HEK293T (cell line): ENCODE measurements at places on chromosomes 2 and 18.

DNA sequence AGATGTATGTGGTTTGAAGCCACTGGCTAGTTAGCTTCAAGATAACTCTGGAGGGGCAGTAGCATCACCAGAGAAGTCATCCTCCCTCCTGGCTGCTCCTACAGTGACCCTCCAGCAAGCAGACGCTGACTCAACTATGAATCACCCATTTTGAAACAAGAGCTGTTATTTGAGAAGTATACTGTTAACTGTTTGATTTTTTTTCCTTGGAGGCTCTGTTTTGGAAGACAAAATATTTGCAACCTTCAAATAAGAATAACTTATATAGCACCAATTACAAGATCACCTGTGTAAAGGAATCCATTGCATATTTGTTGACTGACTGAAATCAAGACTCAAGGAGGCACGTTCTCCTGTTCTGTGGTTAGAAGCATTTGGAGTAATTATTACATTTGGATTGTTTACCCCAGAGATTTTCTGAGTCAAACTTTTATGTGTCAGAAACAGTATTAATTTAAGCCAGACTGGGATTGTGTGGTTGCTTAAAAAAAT, 313.8 kb downstream of the MTX2 start:
- peak; percentile 35 for DNase-seq

GRCh38 chr2:35946478-35946877, 409.1 kb upstream of the CRIM1 start:
- no peak for DNase-seq

DNA sequence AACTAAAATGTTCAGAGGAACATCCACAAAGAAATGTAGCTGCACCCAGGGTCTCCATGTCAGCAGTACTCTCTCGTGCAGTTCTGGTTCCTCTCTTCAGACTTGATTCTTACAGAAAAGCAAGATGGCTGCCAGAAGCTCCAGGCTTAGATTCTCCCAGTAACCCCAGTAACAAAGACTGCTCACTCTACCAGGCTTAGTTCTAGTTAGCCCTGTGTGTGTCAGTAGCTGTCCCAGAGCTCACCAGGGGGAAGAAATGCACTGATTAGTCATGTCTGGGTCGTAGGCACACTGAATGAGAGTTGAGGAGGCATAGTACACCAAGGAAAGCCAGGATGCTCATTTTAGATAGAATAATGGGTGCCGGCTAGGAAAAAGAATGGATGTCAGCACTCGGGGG, 395.0 kb upstream of the NRP2 start:
- no peak for DNase-seq

- DNase-seq, result no peak
Measured at GRCh38 chr2:1472350-1472749, 59.1 kb downstream of the TPO start.

GRCh38 chr18:3048820-3049349, 35.9 kb upstream of the LPIN2 start:
- DNase-seq, result no peak

DNA sequence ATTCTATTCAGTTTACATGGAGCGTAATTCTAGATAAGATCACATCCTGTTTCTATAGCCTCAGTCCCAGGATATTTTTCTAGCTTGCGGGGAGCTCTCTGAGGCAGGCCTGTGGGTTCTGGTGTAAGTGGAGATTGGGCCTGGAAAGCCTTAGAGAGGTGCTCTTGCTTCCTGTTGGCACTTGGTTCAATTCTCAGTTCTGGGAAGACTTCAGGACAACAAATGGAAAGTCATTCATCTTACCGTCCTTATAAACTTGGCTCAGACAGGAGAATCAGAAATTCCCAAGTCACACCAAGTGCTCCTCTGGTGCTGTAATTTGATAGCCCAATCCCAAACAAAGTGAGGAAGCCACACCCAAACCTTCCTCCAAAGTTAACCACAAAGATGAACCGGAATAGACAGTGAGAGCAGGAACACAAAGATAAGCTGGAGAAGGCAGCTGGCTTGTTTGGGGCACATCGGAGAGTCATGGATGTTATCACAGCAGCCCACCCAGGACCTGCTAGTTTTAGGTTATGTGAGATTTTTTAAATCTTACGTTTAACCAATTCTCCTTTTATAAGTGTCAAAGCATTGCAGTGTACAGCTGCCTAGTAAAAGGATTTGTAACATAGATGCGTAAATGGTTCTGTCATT, 144.3 kb upstream of the MAP3K20 start:
- DNase-seq, result peak; percentile 18

GRCh38 chr2:11505652-11506610, 27.9 kb upstream of the GREB1 start:
- DNase-seq, result no peak

DNA sequence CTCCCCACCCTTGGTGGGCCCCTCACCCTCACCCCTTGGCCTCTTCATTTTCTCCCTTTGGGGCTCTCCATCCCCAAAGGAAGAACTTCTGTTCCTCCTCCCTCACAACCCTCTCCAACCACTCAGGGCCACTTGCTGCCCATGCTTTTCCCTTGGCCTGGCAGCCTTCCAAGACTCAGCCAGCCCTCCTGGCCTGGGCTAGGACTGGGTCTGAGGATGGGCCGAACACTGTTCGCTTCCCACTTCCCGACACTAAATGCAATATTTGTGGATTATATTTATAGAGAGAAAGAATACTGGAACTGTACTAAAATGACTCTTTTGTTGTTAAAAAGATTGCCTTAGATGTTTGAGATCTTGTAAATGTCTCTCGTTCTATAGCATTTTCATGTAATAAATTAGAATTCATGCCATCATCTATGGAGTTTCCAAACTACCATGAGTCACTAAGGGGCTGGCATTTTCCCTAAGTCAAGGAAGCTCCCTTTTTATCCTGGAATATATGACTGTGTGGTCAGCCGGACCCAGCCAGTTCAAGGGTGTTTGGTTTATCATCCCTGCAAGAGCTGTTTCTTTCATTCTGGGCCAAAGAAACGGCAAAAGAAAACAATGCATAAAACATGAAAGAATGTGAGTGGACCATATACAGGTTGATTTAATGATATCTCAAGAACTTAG, 3.8 kb downstream of the CXCR2 start:
- DNase-seq, result no peak

DNA sequence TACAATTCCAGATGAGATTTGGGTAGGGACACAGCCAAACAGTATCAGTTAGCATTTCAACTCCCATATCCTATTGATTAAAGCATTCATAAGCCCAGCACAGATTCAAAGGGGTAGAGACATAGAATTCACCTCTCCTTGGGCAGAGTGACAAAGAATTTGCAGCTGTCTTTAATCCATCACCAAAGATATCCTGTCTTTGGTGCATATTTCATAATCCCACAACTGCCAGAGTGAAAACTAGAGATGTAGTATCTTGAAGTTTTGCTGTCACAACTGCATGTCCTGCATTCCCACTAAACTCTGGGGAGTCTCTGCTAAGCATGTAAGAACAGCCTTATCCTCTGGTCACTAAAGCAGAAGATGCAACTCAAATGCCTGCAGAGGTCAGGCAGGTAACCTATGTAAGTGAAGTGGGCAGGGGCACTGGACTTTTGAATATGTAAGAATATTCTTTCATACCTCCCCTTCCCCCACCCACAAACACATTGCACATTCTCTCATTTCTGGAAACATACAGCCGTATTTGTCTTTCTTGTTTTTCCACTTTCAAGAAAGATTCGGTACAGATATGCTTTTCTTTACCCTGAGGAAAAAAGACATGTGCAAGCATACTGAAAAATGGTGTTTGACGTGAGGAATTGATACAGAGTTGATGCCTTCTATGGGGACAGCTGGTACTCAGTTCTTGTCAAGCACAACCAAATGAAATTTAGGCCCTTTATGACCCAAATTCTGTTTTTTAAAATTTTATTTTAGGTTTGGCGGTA, 283.1 kb downstream of the SP3 start:
- DNase-seq, result no peak

GRCh38 chr2:236760246-236760645, 190.6 kb downstream of the ACKR3 start:
- no peak for DNase-seq

DNA sequence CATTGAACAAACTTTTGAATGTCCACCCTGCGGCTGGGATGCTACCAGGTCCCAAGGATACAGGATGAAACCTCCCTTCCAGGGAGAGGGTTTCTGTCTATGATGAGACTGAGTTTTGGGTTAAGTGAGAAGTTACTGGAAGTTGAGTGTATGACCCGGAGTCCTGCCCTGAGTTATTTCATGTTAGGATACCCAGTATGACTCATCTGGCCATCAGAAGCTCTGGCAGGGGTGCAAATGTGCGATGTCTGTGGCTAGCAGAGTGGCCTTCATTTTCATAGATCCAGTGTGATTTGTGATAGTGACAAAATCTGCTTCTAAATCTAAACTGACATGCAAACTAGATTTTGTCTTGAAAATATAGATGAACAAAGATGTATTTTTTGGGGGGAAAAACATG, 55.3 kb downstream of the KCTD1 start:
- DNase-seq, result no peak

GRCh38 chr2:229153951-229154350, 117.1 kb downstream of the PID1 start:
- DNase-seq, result no peak

DNA sequence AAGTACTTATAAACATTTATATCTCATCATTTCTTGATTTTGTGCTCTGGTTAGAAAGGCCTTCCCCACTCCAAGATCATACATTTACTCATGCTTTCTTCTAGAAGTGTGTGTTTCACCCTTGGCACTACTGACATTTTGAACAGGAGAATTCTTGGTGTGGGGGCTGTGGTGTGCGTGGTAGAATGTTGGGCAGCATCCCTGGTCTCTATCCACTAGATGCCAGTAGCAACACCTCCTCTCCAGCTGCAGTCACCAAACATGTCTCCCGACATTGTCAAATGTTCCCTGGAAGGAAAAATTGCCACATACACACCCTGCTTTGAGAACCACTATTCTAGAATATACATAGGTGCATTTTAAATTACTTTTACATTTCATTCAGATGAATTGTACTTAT, 8.7 kb upstream of the TGIF1 start:
- DNase-seq, result no peak

GRCh38 chr18:14940735-14941134, 192.8 kb downstream of the ANKRD30B start:
- DNase-seq, result no peak

DNA sequence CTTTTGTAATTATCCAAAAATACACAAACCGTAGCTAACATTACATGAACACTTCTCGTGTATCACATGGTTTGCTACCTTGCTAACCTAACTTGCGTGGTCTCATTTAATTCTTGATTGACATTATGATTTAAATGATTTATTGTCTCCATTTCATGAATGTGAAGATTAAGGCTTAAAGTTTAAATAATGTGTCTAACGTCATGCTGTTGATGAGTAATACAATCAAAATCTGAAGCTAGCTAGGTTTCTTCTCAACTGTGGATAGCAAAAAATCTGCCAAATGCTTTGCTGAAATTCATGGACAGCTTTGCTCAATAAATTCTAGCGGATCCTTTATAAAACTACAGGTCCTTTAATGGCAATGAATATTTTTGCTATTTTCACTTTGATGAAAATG, 274.1 kb upstream of the MC4R start:
- DNase-seq, result no peak

DNA sequence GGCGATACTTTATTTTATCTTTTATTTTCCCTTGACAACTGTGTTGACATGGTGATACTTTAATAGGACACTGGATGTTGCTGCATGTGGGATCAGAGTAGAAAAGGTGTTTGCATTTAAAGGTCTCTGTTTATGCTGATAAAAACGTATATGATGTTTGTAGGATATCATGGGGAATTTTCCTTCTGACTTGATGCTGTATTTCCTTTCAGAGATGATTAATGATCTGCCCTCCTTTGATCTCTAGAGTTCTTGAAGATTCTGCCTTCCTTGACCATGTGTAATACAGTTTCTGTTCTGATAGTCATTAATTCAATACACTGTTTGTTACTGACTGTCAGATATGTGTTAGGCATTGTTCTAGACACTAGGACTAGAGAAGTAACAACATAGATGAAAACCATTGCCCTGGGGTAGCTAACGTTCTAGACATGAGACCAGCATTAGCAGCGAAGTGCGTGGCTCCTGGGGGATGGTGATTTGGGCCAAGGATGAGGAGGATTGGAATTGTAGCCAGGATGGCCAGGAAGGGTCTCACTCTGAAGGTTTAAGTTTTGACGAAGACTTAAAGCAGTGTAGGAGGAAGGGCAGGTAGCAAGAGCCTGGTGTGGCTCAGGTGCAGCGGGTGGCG, 2.8 kb downstream of the ATG4B start:
- DNase-seq, result no peak

DNA sequence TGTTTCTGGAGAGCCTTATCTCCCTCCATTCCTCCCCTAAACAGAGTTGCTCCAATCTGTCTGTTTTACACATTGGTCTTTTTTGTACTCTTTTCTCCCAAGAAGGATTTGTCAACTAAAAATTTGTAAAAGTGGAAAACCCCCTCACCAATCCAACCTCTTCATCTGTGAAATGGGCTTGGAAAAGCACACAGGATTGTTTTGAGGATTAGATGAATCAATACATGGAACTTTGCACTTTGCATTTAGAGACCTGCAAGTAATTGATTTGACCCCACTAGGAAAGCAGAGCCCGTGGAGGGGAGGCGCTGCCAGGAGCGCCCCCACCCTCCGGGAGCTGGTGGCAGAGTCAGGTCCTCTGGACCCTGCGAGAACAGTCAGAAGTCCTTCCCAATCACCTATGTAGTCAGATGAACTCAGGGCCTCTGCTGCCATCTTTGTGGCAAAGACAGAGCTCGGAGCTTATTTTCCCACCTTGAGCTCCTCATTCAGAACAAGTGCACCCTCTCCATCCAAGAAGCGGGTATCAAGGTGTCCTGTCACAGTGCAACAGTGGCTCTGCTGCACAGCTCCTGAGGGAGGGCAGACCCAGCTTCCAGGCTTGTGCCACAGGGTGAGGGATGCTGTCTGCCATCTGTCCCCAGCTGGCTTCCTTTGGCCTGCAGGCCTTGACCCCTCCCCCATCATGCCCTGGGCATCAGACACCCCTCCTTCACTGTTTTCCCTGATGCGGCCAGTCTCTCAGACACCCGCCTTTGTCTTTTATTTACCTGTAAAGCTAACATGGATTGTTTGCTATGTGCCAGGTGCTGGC, 1.7 kb upstream of the TMEM185B start:
- DNase-seq, result no peak

GRCh38 chr2:118902266-118903028, 39.5 kb upstream of the MARCO start:
- DNase-seq, result no peak

DNA sequence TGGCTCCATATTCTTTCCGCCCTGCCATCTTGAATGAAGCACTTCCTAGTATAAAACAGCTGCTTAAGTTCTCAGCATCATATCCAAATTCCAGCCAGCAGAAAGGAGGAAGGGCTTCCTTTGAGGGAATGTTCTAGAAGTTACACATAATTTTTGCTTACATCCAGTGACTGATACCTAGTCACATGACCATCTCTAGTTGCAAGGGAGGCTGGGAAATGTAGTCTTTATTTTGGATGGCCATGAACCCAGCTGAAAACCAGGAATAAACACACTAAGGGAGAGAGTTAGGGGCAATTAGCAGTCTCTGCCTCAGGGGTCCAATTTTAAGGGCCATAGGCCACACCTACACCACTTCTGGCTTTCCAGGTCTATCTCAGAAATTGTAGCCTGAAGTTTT, 57.8 kb upstream of the LMAN1 start:
- no peak for DNase-seq

- no peak for DNase-seq
Measured at GRCh38 chr18:35348001-35348400, 3.8 kb upstream of the ZNF24 start.

- no peak for DNase-seq
Measured at GRCh38 chr2:39948016-39948719, 169.1 kb upstream of the THUMPD2 start.
